ENCODE measurements at places on chromosomes 4 and X.
A peak's percentile ranks its signal among the peaks of the same experiment; 100 is the strongest.

GRCh38 chr4:78756776-78757175 lies 19.4 kb upstream of the BMP2K start:
- no peak for DNase-seq

- DNase-seq, result peak; percentile 22
Observed at GRCh38 chrX:22135994-22136684, 104.0 kb downstream of the PHEX start.

- DNase-seq, result no peak
Observed at GRCh38 chr4:184636897-184637296, 12.3 kb downstream of the CASP3 start.

DNA sequence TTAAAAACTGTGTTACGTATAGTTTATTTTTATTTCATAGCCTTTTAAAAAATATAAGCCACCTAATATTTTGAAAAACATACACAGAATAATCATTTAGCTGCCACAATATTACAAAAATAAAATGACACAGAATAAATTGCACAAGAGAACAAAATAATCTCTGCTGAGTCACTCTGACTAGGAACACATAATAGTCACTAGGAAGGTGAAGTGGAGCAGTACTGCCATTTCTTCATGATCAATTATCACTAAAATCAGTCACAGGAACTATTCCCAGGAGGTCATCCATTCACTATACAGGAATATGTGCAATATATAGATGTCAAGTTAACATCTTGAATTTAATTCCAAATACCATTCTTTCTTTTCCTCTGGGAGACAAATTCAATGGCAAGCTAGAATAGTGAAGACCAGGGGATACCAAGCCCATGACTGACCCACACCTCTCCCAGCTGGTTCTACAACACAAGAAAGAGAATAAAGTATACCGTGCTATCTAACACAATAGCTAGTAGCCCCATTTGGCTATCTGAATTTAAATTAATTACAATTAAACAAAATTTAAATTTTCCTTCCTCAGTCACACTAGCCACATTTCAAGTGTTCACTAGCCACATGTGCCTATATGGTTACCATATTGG lies 5.9 kb downstream of the SMIM43 start:
- no peak for DNase-seq

- no peak for DNase-seq
Observed at GRCh38 chrX:9403374-9403773, 61.5 kb upstream of the TBL1X start.

DNA sequence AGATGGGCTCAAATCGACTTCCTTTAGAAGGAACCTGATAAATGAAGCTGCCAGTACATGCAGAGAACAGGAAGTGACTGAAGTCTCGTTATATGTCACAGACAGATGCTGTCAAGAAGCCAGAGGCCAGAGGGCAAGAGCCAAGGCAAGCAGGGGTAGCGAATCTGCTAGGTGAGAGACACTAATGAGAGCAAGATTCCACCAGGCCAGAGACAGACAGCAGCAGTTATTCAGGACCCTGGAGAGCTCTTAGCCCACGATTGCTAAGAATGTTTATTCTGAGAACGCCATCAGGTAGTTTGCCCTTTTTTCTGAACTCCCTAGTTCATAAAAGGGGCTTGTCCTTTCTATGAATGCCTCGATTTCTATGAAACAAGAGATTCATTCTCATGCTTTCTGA lies 73.7 kb downstream of the BEND2 start:
- DNase-seq, result no peak

DNA sequence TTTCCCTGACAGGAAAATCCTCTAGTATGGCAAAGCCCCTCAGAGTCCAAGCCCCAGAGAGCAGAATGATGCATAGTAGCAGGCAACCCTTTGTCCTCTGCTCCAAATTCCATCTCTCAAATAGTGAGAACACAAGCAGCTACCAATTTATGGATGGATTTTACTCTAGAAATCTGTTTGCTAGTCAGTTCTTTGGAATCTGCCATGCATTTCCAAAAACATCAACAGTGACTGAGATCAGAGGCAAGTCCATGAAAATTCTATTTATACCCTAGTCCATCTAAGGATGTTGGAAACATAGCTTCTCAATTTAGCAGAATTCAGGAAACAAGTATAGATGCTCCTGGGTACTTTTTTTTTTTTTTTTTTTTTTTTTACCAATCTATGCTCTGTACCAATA lies 10.0 kb upstream of the CC2D2A start:
- DNase-seq, result no peak

DNA sequence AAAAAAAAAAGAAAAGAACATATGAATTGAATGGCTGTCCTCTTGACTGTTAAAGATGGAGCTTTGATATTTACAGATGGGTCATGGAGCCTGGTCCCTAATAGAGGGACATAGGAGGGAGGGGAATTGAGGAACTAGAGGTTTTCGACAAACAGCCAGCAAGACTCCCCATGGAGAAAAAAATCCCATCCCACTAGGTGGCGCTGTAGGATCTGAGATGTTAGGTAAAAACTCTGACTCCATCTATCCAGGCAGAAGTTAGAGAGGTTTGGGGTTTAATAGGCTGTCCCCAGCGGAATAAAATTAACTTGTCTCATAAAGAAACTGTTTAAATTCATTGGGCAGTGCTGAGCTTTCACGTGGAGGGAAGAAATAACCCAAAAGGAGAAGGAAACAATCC lies 45.9 kb downstream of the HMGB2 start:
- DNase-seq, result no peak

GRCh38 chr4:87803421-87803820 lies 4.1 kb downstream of the IBSP start:
- no peak for DNase-seq

DNA sequence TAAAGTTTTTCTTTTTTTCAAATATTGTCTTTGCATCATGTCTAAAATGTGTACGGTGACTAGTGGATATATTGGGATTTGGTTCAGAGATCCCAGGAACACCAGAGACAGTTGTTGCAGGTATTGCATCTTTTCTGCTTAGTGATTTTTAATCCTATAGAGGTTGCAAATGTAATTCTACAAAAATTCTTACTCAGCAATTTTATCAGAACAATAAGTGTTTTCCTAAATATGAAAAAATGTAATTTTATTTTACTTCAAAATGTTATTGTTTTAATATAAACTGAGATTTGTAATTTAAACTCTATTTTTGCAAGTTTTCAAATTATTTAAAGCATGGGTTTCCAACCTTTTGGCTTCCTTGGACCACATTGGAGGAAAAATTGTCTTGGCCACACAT lies 8.2 kb downstream of the ZNF718 start:
- DNase-seq, result no peak

DNA sequence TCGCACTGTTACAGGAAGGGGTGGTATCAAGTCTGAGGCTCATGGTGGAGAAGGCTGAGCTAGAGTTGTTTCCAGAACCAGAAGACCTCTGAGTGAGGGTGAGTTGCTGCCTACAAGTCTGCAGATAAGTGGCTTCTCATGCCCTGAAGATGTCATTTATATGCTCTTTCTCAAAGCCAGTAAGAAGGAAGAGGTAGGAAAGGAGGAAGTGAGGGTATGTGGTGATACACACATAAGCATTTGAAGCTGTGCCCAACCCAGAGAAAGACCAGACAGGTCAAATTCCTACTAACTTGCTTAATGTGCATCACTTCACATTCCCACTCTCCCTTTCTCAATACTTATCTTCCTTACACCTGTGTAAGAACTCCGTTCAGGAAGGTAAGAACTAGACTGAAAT lies at the start of gene PPBP:
TSS of gene PPBP (minus strand) at position 130 of the 400 bp plus-strand sequence. CDS start at position 43, 87 bp downstream.
- DNase-seq, result no peak

DNA sequence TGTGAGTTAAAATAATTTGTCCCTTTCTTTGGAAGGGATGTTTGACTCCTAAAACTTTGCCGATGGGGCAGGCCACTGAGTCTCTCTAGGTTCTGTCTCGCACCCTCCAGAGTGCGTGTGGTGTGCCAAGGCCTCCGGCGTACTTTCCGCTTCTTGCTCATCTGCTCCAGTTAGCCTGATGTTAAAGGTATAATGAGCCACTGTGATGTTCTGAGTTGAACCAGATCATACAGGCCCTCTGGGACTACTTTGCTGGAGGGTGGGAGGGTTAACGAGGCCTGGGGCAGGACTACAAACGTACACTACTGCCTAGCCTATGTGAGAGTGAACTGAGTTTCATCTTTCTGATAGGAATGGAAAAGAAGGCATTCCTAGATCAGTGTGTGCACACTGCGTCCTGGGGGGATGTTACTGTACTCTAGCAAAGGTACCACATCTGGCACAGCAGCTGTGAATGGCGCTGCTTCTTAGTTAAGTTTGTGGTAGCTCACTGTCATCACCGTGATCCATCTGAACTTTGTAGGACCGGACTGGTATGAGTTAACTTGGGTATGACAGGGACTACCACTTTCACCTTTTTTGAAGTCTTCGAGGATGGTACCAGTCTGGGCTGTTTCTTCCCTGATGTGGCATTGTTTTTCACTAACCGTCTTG lies 60.2 kb downstream of the RGS12 start:
- DNase-seq, result no peak

- DNase-seq, result no peak
Observed at GRCh38 chr4:15031197-15031596, 28.9 kb downstream of the CPEB2 start.

GRCh38 chr4:177182166-177182565 lies 127.5 kb upstream of the NEIL3 start:
- no peak for DNase-seq

- no peak for DNase-seq
Observed at GRCh38 chrX:124010566-124010965, 49.1 kb downstream of the STAG2 start.

- DNase-seq, result no peak
Observed at GRCh38 chr4:69049860-69050259, 46.4 kb upstream of the UGT2B7 start.

GRCh38 chr4:116400480-116400879 lies 684.9 kb downstream of the TRAM1L1 start:
- no peak for DNase-seq

DNA sequence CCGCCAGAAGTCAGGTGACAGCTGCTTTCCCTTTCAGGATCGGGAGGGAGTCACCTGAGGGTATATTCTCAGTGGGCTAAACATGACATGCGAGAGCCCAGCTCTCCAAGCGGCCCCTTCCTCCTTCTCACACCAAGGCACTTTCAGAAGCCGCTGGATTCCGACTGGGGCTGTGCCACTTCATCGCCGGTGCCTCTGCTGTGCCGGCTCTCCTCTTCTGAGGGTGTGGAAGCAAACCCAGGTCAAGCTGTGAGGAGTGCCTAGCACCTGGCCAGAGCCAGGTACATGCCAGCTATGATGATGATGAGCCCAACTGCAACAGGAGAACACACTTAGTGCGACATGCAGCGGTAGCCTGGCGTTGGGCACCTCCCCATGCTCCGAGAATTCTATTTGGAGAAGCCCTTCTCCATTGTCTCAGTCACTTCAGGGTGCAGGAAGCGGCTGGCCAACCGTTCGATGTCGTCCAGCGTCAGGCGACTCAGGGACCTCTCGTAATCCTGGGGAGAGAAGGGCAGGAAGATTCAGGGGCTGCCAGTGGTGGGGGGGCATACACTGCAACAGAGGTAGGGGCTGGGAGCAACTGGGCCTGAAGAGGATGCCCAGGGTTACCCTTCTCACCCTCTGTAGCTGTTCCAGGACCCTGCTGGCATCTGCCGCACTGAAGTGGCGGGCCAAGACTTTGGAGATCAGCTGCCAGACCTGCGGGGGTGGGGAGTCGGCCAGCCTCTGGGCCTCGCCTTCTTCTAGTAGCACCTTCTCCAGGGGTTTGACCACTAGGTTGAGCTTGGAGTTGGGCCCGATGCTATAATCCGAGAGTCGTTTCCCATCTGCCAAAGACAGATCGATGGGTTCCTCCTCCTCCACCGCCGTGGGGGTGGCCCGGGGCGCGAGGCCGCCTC lies 1.0 kb downstream of the UBL4A start:
- no peak for DNase-seq

GRCh38 chr4:135354876-135355275 lies 1153.3 kb upstream of the PABPC4L start:
- DNase-seq, result no peak

DNA sequence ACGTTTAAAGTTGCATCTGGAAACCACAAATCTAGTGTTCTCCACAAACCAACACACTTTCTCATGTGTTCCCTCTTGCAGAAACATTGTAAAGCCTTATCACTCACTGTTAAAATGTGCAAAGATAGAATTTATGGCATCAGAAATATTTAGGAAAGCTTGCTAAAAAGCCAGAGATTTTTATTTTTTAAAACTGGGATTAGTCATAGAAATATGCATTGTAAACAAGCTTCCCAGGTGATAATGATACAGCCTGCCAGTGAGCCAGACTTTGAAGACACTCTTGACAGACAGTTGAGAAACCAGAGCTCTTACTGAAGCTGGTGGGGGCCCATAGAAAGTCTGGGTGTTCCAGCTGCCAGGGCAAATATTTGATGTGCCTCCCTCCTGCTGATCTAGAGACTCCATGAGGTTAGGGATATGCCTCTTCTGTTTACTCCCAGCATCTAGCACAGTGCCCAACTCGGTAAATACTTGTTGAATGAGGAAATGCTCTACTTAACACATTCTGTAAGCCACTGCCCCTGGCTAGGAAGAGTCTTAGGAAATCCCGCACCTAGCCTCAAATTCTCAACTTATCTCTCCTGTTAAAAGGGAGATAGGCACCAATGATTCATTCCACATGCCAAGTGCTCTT lies 179.0 kb upstream of the RASGEF1B start:
- DNase-seq, result no peak

DNA sequence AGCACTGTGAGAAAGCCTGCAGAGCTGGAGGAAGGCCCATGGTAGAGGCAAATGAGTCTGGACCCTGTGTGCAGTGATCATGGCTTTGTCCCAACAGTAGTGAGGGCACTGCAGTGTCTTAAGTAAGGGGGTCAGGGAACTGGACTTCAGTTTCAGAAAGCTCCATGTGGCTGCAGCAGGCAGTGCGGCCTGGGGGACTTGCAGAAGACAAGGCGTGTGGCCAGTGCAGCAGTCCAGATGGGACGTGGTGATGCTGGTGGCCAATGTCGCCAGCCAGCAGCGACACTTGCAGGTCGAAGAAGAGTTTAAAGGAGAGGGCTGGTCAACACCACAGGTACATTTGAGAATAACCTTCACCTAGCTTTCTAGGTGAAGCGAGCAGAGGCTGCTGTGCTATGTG lies 113.4 kb downstream of the ZNF827 start:
- no peak for DNase-seq

GRCh38 chr4:106618956-106619355 lies 250.4 kb upstream of the GIMD1 start:
- no peak for DNase-seq

- DNase-seq, result no peak
Observed at GRCh38 chr4:87524456-87524855, 4.7 kb downstream of the SPARCL1 start.

DNA sequence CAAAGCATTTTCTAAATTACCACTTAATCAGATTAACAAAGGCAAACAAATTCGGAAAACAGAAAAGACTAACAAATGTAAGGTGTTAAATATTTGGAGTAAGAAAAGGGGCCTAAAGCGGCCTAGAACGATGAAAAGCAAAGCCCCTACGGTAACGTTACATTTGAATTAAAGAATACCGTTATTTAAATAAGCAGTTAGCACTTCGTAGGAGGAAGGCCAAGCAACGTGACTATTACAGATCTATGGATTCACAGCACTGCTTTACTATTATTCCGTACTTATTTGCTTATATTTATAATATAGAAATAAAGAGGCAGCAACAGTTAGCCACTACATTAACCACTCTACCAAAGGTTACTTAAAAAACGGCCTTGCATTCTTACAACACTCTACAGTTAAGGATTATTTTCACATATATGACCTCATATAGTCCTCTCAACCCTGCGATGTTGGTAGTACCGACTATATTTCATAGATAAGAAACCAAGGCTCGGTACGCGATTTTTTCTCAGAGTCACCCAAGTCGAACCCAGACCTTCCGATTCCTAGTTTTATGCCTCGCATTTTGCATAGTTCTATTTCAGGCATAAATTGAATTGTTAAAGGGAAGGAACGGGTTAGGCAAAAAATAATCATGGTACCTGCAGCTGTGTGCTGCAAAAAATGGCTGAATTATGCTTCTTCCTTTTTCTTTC lies 2.9 kb downstream of the KLHL15 start:
- no peak for DNase-seq

Measured in pulmonary artery endothelial cell (primary cell).